Fibroblast of mammary gland (primary cell): ENCODE measurements at places on chromosomes 2 and 18.

DNA sequence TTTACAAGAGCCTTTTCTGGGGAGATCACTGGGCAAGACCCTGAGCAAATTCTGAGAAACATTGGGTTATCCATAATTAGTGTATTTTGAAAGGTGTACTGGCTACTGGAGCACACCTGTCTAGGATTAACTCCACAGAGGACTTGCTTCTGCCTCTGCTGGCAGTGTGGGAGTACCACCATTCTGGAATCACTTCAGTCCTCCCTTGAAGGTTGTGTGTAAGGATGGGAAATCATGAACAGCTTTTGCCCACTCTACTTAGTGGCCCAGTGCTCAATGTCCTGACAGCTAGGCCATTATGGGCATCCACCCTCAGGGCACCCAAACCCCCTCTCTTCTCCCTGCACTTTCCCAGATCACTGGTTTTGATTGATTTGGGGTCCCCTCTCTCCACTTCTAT is 8.1 kb upstream of the SANBR start:
- no peak for DNase-seq

GRCh38 chr18:9741793-9742523 is 33.9 kb downstream of the RAB31 start:
- peak; percentile 68 for DNase-seq

DNA sequence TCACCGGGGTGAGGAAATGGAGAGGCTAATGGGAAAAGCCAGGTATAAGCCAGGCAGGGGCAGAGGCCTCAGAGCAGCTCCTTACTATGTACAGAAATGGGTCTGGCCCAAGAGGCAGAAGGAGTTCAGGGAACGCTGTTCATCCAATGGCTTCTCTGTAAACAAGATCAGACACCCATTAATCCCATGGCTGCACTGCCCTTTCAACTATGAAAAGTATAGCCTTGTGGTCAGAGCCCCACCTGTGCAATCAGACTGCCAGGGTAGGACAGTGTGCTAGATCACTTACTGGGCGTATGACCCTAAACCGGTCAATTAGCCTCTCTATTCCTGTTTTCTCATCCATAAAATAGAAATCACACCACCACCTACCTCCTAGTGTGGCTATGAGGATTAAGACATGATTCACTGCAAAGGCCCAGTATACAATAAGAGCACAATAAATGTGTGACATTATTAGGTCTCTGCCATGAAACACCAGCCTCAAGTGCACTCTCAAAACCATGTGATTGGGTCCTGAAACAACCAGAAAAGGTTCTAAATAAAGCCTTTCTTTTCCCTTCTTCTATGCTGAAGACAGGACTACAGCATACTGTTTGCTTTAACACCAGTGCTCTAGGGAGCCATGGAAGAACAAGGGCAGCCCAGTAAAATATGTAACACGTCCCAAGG is 4.4 kb downstream of the ANKRD44 start:
- DNase-seq = no peak

GRCh38 chr2:15363734-15364133 is 197.4 kb downstream of the NBAS start:
- no peak for DNase-seq

DNA sequence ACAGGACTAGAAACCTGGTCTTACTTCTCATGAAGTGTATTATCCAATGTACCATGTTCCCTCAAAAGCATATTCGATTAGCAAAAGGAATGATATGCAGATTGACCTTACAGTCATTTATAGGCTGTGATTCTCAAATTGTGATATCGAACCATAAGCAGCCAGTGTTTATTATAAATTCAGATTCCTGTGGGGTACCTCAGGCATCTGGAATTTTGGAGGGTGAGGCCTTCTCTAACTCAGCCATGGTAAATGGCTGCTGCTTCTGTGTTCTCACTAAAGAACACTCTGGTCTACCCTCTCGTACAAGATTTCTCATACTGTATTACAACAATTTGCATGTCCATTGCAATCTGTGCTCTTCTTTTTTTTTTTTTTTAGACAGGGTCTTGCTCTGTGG is 84.5 kb downstream of the PRPF40A start:
- DNase-seq = no peak

DNA sequence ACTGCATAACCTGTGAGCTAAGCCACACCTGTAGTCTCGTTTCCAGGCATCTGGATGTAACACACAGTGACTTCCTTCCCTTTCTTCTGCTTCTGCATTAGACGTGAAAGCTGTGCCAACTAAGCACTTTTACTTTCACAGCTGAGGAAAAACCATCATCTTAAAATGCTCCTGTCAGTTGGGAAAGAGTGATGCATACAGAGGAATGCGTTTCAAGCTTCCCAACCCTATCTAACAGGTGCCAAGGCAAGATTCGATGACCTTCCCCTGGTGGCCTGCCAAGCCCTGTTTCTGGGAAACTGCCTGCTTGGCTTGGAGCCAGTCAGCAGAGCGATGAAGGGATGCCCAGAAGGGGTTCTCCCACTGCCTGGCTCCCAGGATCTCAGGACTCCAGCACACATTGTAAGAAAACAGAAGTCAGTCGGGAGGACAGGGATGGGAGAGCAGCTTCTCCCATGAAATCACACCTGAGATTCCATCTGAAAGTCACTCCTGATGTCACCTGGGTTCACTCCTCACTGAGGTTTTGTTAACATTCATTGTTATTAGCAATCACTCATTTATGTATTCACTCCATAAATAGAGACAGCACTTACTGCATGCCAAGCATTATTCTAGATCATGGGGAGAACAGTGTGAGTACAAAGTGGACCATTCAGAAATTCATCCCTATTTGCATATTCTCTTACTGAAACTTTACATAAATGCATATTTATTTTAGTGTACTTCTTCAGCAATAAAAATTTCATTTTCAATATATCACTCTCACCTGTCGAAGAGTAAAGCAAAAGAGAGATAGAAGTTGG is 64.1 kb downstream of the DTNA start:
- DNase-seq = peak; percentile 60

- DNase-seq = peak; percentile 29
Measured at GRCh38 chr2:73112026-73112912, 479 bp downstream of the RAB11FIP5 start.

GRCh38 chr2:233119806-233120205 is 59.7 kb downstream of the INPP5D start:
- DNase-seq = no peak

DNA sequence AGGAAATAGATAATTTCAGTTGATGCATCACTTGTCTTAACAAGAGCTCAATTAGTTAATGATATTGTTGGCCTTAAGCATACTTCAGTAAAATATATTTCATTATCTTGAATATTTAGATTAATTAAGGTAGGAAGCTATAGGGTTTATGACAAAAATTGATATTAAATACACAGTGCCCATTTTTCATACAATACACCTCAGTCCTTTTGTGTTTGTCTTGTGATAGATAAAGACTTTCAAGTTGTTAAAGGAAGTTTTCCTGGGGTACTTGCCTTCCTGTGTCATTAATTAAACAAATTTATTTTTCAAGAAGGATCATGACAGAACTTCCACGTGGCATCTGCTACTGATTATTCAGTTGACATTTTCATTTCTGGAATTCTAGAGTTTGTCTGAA is 420.5 kb downstream of the MTX2 start:
- no peak for DNase-seq

DNA sequence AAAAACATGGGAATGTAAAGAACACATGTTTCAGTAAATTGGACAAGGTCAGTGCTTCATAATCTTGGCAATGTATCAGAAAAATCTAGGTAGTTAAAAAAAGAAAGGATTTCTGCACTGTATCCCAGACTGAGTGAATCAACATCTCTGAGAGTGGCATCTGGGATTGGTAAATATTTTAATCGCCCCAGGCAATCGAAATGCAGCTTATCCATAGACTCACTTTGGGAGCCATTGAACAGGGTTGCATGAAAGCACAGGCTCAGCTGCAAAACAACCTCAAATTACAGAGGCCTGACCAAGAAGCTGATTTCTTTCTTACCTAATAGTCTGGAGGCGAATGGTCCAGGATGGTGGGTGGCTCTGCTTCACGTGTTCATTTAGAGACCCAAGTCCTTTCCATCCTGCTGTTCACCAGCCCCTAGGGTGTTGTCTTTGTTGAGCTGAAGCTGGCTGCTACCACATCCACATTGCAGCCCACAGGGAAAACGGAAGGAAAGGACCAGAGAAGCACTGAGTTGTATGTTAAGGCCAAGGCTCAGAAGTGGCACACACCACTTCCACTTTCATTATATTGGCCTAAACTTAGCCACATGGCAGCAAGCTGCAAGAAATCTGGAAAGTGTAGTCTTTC is 59.0 kb downstream of the MOGAT1 start:
- no peak for DNase-seq

DNA sequence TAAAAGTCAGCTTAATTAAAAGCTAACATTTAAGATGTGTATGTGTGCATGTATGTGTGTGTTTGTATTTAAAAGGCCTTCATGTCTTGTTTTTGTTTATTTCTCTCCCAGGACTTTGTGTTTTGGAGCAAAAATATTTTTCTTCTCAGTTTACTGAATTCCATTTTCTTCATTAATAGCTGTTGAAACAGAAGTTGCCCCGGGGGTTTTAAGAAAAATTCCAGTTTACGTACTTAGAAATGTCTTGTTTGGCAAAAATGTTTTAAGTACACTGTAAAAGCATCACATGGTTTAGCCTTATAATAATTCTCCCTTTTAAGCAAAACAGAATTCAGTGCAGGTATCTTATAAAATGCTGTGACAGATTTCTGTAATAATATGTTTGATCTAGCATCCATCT is 1233.0 kb upstream of the NRXN1 start:
- no peak for DNase-seq

DNA sequence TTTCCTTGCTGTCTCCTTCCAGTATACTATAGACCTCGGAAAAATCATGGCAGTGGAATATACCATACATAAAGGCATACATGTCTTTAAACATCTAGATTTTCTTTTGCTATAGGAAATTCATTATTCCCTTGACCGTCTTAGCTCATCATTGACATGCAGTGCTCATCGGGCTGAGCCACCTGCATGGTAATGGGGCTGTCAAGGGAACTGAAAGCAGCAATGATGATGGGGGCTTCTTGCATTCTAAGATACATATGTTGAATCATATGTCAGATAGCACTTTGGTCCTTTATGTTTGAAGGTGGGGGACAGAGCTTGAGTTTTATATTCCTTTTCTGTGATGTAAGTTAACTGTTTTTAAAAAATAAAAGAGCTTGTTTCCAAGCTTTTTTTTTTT is 106.6 kb downstream of the ICA1L start:
- DNase-seq = no peak

- no peak for DNase-seq
Measured at GRCh38 chr2:230914886-230915285, 10.2 kb downstream of the GPR55 start.

DNA sequence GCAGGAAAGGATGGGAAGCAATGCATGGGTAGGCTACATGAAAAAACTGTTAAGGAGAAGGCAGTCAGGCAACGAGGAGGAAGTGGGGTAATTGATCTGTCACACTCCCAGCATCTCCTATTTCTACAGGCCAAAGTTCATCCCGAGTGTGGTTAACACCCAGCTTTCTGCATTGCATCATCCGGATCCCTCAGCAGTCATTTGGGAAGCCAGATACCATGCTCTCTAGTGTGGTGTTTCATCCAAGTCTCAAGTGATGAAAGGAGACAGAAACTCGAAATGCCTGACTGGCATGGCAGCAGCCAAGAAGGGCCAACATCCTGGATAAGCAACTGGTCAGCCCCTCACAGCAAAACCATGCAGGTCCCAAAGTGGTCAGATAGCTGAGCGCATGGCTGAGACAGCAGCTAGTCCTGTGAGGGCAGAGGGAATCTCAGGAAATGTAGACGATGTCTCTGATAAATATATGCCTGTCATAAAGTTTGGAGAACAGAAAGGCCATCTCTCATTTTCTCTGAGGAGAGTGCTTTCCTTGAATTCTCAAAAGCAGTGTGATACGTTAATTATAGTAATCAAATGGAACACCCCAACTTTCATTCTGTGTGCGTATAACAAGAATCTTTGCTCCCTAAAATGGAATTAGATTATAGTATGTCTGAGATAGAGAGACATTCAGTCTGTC is 24.8 kb upstream of the HNRNPA3 start:
- peak; percentile 85 for DNase-seq

DNA sequence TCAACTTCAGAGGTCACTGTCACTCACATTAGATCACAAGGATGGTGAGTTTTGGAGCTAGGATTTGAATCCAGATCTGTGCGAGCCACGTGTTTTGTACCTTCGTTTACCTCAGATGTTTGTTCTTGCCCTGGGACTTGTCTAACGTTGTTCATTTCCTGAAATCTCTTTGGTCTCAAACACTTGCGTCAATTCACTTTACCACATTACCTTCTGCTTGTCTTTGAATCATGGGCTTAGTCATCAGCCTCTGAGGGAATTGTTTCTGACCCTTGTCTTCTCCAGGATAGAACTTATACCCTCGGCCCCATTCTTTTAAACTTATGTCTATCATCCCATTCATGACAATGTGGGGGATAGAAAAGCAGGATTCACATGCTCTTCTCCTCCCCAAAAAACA is 282.7 kb downstream of the DCDC2C start:
- DNase-seq = no peak

DNA sequence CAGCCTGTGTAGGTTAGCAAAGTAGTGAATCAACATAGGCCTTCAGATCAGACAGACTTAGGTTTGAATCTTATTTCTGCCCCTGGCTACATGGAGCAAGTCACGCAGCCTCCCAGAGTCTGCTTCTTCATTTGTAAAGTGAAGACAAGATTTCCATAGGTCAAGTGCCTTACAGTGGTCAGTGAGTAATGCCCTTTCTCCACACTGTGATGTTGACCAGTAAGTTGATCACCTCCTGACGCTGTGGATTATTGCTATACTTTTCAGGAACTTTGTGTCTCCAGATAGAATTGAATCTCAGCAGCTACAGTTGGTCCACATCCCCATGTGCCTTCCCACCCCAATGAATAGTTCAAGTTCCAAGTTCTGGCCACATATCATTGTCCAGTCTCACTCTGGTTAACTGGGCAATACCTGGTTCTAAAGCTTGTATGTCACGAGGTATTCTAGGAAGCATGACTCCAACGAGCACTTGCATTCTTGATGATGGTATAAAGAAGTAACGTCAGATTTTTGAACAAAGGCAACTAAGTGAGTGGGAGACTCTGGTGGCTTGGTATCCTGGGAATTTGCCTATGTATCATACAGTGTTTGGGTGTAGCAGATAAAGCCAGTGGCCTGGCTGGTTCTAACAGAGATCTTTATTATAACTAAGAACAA is 2.1 kb upstream of the CLIP4 start:
- DNase-seq = peak; percentile 61

DNA sequence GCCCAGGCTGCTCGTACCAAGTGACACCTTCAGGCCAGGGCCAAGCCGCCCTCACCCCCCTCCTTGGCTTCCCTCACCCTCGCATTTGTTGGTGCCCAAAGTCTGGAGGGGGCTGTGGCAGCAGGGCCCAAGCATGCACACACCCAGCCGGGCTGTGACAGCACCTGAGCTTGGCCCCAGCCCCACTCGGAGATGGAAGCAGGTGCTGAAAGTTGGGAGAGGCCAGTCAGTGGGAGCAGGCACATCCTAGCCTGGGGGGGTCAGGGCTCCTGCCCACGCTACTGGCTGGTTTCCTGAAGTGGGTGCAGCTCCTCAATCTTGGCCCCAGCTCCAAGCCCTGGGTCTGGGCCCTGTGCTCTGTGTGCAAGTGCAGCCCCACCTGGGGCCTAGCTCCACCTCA is 228.0 kb downstream of the RDH14 start:
- DNase-seq = no peak
